Lung microvascular endothelial cell (primary cell): ENCODE measurements at places on chromosomes 3 and 15. TPM values are rescaled to one million over a fixed set of nuclear protein-coding genes. Genes with fewer than 3 reads are reported as not detected.

- no peak for DNase-seq
These were observed 80.0 kb downstream of the CORO2B start for GRCh38 chr15:68658641-68659358.

- no peak for DNase-seq
These were observed 54.6 kb downstream of the TM4SF4 start for GRCh38 chr3:149529099-149529498.

- no peak for DNase-seq
These were observed 735.5 kb upstream of the ALCAM start for GRCh38 chr3:104631254-104631653.

Gene GOLGA8J
- not detected in 2 replicates for total RNA-seq

DNA sequence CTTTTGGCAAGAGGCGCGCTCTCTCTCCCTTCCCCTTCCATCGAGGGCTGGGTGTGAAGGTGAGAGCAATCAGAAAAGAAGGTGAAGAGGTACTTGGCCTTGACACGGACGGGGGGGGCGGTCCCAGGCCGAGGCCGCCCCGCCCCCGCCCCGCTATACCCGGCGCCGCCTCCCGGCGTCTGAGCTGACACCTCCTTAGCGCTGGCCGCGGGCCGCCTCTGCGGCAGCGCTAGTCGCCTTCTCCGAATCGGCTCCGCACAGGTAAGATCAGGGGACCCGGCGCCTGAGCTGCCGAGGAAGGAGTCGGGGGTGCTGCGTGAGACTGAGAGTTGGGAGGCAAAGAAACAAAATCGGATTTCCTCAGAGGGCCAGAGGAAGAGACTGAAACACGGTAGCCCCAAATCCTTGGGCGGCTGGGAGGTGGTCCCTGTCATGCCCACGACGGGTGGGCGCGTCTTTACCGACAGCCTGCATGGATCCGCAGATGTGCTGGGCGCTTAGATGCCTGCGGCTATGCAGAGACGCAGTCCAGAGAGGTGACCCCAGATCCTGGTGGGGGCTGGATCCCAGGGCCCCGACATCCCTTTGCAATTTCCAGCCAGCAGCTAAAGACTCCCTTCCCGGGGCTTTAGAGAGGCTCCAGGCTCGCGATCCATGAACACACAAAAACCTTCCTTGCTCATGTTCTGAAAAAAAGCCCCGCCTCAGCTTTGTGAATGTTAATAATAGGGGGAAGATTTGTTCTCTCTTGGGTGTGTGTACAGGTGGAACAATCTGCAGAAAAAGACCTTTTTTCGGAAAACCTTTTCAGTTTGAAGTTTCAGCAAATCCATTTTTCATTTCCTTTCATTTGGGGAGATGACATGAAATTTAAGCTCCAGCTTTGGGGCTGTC, at the start of gene ENTPD3:
Gene ENTPD3, plus strand, starts transcription at position 184 of the 894 bp plus-strand sequence. CDS start 874 bp downstream, outside the sequence.
- DNase-seq = peak; percentile 9
